ENCODE measurements at places on chromosomes 4 and X.

GRCh38 chr4:53098681-53099121 is 236.6 kb downstream of the RASL11B start:
- no peak for DNase-seq

DNA sequence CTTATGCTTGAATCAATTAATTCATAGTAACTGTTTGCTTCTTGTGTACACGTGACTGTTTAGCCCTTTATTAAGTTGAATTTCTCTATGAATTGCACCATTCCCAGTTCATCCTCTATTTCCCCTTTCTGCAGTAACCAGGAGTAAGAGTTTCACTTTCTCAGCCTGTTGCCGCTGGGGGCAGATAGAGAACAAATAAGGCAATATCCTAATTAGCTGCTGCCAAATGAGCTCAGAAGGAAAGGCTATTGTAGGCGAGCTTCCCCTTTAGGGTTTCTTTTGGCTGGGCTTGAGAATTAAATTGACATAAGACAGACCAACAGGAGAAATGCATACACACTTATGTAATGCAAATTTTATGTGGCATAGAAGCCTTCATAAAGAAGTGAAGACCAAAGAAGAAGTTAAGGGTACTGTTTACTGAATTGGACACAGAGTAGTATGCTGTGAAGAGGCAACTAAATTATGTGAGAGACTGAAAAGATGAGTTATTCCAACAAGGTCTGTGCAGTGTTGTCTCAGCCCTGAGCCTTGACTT is 1594.7 kb downstream of the TECRL start:
- no peak for DNase-seq

- no peak for DNase-seq
These were observed 260.5 kb downstream of the IQCM start for GRCh38 chr4:149555146-149555545.

DNA sequence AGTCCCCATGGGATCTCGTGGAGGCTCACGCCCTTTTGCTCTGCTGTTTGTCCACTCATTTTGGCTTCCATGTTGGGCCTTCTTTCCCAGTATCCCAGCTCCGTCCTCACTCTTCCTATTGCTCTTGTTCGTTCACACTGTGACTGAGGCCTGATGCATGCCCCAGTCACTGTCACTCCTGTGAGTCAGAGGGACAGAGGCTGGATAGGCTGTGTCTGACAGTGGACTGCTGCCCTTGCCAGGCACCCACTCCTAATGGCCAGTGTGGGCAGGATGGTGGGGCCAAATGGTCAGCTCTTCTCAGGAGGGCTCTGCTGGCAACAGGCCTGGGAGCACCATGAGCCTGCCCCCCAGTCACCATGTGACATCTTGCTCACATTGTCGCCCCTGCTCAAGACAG is 40.0 kb downstream of the HADH start:
- DNase-seq, result no peak

- no peak for DNase-seq
These were observed 92.2 kb downstream of the MAML3 start for GRCh38 chr4:140061659-140062289.

GRCh38 chr4:181264893-181265292 is 978.3 kb upstream of the TENM3 start:
- DNase-seq, result peak; percentile 31

DNA sequence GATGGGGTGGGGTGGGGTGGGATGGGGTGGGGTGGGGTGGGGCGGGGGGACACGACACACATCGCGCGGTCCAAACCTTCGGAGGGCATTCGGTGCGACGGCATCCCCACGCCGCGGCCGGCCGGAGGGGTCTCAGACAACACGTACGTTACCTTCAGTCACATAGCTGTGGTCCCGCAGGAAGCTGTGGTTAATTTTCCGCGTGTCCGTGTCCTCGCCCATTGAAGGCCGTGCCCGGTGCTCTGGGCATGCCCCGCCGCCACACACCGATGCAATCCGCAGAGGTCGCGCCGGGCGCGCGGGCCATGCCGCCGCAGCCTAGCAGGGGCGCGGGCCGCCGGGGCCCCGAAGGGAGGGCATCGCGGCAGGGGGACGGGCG is 417 bp downstream of the PPP2R2C start:
- DNase-seq, result no peak

Data from NCI-H187 (cell line).